ENCODE measurements at places on chromosomes 4 and X.

GRCh38 chrX:117397844-117398243, 718.8 kb downstream of the KLHL13 start:
- DNase-seq = no peak

DNA sequence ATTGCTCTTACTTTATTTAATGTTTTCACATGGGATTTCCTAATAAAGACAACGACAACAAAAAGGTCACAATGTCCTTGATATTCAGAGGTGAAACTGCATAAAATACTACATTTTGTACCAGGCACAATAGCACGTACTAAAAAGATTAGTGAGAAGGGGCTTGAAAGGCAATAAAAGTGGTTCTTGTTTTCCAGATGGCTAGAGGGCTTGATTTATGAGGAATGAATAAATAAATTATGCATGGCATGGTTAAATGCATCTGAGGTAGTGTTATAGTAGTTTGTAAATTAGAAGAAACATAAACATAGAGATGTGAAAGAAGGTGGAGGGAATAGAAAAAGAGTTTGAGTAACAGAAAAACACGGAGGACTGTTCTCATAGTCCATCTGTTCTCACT, 123.4 kb downstream of the CLCN5 start:
- no peak for DNase-seq

DNA sequence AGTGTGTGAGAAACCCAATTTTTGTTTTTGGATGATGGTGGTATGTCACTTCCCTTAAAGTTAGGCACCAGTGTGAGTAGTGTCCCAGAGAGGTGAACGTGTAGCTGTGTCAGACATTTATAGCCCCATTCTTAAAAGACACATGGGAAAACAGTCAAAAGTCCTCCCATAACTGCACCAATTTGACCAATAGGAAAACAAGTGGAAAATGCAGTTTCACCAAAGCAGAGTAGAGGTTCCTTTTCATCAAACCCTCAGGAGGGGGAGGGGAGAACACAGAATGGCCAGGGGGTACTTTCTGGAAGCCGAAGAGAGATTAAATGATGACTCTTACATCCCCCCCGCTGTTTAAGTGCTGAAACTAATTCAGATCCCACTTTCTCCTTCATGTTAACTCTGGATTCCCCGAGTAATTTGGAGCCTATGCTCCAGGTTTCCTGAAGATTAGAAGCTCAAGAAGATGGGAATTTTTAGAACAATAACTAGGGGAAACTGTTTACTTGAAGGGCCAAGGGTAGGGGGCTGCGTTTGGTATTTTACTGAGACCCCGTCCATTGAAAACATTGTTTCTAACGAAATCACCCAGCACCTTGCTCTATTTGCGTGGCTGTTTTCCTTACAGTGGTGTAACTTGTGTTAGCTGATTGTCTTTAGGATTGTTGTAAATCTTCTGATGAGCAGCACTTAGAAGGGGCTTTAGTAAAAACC, 2.1 kb upstream of the LEF1 start:
- DNase-seq = peak; percentile 25

GRCh38 chrX:109934935-109935334, 68.0 kb upstream of the TMEM164 start:
- no peak for DNase-seq

DNA sequence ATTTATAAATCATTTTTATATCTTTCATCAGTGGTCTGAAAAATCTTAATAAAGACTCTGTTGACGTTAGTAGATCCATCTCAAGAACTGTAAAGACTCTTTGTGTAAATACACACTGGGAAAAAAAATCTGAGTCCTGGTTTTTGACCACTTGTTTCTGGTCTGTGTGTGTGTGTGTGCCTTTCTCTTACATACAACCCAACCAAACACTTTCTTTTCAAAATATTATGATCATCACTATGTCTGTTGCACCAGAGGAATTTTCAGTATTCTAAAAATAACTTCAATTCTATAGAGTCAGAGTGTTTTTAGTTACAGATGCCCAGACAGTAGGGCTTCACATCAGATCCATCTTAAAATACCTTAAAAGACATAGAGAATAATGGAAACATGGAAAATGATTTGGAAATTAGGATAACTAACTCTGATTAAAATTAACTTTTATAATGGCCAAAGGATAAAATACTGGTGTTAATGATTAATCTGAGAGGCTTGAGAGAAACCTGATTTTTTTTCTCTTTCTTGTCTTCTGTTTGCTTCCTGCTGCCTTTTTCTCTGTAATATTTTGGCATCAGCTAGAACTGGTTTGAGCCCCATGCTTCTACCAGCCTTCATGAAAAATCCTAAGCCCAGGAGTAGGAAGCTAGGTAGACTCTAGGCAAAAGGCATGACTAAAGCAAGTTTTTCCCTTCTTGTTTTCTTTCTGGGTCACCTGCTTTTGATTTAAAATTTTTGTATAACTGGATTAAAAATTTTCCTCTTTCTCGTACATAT, 99.7 kb downstream of the ATXN3L start:
- no peak for DNase-seq

All from CD4-positive, alpha-beta T cell treated with Interleukin-10 for 1 hour (primary cell).